NCI-H1417 (cell line): ENCODE measurements at places on chromosomes 11 and 22.

DNA sequence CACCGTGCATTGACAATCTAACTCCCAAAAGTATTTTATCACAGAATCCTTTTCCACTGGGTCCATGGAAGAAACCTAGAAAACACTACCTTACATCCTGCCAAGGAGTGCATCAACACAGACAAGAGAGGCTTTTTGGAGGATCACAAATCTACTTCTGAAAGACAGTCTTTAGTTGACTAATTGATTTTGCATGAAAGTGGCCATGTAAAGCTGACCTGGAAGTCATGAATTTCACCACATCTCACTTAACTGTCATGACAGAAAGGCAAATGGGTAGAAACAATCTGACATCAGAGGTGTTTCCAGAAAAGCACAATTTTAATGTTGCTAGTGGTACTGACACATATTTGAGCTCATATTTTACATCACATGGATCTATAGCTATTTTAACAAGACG is 101.6 kb downstream of the FAM76B start:
- DNase-seq: no peak

DNA sequence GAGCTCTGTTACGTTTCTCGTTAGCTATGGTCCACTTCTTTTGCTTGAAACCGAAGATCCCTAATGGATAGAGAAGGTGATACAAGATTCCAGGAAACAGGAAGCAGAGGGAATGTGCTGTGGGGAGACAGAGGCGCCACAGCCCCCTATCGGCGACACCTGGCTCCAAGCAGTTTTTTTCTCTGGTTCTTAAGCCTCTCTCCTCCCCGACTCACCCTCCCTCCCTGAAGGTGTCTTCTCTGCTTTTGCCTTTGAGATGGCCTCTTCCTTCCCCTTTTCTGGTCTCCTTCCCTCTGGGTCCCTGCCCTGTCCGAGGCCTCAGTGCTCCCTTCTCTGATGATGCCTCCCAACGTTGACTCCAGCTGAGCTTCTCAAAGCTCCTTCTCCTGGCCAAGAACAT is 14.2 kb upstream of the APOBEC3A start:
- no peak for DNase-seq

- no peak for DNase-seq
Observed at GRCh38 chr22:37195921-37196320, 7.9 kb upstream of the C1QTNF6 start.

DNA sequence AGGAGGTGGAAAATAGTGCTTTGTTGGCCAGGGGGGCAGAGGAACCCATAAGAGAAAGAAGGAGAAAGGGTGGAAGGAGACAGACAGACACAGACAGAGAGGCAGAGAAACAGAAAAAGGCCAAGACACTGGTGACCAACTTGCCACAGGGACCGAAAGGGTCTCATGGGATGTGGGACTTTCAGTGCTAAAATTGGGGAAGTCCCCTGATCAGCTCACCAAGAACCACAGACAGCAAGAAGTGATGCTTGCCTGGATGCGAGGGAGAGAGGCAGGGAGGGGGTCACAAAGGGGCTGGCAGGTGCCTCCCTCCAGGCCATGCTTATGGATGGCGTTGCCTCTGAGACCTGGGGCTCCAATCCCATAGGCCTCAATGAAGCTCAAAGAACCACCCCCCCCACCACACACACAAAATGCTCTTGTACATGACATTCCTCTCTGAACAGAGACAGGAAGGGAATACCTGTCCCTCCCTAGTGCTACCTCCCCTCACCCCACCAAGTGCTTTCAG is 413.4 kb downstream of the MN1 start:
- DNase-seq: no peak

DNA sequence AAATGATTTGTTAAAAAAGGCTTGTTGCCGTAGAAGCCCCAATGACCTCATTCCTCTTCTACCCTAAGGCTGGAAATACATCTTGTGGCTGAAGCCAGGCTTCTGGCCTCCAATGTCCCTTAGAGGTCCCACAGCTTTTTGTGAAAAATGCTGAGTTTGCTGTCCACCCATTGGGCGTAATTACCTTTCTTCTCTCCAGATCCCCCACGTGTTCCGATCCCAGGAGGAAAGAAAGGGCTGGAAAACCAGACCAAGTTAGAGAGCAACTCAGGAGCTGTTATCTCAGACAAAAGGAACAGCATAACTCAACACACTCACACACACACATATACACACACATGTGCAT is 154.2 kb downstream of the MIAT start:
- no peak for DNase-seq

DNA sequence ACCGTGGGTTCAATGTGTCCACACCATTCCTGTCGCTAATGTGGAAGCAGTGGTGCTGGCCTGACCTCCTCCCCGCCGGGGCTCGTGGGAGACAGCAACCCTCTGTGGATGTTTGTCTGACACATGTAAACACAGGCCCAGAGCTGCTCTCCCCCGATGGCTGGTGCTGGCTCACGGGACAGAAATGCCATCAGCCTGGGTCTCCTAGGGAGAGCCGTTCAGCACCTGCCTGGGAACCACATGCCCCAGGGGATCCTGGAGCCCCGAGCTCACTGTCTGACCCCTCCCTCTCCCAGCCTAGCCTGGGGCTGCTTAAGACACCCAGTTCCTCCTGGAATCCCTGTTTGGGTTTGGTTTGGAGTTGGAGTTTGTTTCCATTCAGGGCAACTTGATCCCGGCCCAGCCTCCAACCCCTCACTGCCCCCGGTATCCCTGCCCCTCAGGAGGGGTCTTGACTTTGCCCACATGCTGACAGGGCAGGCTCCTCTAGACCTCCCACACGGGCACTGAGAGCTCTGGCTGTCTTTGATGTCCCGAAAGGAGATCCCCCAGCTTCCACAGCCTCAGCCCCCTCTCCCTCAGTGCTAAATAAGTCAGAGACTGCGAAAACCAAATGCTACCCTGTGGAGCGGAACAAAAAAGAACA is 50.9 kb upstream of the WNT11 start:
- peak; percentile 12 for DNase-seq

DNA sequence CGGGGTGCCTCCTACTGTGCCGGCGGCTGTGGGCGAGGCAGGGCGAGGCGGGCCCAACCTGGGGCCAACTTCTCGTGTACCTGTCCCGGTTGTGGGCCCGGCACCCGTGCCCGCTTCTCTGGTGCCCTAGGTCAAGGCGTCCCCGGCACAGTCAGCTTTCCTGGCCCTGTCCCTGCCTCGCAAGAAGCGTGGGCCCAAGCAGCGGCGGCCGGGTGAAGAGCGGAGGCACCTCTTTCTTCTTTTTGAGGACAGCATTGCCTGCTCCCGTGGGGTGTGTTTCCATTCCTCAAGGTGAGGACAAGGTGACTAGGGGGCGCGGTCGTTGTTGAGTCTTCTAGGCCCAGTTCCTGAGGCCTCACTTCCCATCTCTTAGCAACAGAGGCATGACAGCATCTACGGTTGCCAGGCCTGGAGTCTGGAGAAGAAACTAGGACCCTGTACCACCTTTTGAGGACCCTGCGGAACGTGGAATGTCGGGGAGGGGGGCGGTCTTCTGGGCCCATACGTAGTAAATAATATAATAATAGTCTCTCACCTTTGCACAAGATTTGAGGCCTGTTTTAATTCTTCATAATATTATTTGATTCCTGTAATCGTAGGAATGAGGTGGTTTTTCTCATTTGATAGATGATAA is 418 bp downstream of the ACO2 start:
- no peak for DNase-seq

- no peak for DNase-seq
Observed at GRCh38 chr11:121415856-121416255, 36.3 kb upstream of the SORL1 start.

GRCh38 chr11:74520927-74521665 is 27.6 kb upstream of the LIPT2 start:
- DNase-seq: no peak

DNA sequence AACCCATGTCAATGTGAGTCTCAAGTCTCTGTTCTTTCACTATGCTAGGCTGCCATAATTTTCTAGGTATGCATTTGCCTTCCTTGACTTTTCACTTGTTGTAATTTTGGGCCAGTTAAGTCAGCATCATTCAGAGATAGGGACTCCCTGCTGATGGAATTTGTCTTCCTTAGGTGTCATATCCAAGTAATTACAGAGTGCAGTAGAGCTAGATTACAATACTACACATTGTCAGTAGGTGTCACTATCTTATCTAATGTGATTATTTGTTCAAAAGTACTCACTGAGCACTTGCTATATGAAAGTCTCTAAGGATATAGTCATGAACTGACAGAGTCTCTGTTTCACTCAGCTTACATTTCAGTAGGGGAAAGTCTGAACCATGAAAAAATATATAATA is 25.0 kb upstream of the SYN3 start:
- no peak for DNase-seq

DNA sequence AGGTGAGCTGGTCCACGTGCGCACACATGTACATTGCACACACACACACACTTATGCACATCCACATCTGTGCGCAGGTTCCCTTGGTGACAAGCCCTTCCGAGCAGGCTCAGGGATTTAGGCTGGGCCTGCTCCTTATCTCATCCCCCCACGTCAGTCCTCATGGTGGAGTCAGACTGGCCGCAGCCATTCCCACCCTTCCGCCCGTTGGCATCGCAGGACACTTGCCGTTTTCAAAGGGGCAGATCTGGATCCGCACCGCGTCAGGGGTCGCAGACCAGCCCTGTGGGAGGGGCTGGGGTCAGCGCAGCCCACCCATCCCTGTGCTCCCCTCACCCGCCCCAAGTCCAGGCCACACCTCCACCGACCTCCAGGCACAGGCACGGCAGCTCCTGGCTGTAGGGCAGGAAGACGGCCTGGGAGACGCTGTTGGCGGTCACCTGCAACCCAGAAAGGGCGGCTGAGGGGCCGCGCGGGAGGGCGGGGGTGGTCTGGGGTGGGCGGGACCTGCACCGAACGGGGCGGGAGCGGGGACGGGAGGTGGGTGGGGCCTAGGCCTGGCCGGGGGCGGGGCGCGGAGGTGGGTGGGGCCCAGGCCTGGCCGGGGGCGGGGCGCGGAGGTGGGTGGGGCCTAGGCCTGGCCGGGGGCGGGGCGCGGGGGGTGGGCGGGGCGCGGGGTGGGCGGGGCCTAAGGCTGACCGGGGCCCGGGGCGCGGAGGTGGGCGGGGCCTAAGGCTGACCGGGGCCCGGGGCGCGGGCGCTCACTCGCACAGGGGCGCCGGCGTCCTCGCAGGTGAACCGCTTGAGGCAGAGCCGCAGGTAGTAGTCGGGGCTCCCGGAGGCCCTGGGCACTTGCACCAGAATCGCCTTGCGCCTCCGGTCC is 13.3 kb downstream of the IL17REL start:
- DNase-seq: no peak

- no peak for DNase-seq
Observed at GRCh38 chr11:8392886-8393285, 129.2 kb upstream of the LMO1 start.

DNA sequence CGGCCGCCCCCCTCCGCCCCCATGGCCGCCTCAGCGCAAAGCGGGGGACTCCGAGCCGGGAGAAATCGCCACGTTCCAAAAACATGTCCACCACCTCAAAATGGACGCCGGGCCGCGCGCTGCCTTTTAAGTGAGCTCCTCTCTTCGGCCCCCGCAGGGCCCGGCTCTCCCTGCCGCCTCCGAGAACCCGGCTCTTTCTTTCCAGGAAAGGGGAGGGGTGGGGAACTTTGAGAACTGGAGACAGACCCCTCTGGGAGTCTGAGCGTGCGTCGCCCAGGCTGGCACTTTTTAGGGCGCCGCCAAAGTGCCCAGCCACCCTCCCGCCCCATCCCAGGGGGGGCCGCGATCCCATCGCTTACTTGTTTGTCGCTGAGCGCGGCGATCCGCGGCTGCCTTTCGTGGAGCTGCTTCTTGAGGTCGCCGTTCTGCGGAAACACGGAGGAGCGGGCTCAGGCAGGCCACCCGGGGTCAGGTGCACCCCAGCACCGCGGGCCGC is 1.6 kb downstream of the PHF21B start:
- DNase-seq: peak; percentile 66

DNA sequence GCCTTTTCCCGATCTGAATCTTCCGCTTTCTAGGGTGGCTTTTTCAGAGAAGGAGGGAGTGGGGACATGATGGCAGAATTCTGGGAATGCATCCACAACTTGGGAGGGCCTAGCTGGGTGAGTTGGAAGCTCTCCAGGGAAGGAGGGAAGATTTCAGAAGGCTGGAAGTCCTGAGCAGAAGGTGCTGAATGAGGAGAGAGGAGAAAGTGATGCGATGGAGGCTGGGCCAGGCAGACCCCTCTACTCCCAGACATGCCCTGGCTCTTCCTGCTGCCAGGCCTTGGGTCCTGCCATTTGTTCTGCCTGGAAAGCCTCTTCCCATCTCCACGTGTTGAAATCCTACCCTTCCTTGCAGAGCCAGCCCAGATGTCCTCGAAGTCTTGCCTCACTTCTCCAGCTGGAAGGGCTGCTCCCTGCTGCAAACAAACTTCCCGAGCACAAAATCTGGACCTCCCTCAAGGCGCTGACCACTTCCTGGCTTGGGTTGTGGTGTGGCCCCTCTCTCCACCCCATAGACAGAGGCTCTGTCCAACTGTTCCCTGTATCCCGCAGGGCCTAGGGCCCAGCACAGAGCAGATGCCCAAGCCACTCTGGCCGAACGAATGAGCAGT is 16.8 kb downstream of the LRRC32 start:
- no peak for DNase-seq
